ENCODE measurements at places on chromosomes 1 and 21.

DNA sequence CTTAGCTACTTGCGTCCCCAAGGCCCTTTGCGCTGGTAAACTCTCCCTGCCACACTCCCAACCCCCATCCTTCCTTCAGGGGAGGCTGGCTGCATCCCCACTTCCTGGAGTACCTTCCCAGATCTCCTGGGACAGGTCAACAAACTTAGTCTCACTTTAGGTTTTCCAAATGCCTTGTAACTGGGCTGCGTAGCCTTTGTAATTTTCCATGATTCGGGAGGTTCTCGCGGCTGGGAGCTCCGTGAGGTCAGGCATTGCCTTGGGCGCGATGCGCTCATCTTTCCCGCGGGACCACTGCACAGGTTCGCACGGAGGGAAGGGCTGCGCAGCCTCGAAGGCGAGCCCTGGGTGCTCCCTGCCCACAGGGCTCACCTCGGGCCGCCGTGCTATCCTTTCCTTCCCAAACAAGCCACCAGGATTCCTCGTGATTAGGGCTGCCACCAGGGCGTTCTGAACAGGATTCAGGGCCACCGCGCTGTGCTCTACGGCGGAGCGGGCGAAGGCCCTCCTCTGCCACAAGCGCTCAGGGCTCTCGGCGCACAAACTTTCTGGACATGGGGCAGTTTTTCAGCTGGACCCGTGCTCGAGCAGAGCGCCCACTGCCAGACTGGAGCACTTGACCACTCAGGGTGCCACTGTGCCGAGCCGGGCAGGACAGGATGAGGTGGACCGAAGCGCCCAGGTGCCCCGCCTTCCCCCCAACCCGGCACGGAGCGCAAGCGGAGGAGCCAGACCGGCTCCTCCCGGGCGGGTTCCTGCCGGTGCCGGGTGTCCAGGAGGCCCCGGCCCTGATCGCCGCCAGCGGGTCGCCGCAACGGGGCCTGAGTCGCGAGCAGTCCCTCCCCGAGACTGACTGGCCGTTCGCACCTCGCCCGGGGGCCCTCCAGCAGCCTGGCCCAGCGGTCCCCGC is 1.1 kb downstream of the TMPRSS2 start:
- no peak for DNase-seq

DNA sequence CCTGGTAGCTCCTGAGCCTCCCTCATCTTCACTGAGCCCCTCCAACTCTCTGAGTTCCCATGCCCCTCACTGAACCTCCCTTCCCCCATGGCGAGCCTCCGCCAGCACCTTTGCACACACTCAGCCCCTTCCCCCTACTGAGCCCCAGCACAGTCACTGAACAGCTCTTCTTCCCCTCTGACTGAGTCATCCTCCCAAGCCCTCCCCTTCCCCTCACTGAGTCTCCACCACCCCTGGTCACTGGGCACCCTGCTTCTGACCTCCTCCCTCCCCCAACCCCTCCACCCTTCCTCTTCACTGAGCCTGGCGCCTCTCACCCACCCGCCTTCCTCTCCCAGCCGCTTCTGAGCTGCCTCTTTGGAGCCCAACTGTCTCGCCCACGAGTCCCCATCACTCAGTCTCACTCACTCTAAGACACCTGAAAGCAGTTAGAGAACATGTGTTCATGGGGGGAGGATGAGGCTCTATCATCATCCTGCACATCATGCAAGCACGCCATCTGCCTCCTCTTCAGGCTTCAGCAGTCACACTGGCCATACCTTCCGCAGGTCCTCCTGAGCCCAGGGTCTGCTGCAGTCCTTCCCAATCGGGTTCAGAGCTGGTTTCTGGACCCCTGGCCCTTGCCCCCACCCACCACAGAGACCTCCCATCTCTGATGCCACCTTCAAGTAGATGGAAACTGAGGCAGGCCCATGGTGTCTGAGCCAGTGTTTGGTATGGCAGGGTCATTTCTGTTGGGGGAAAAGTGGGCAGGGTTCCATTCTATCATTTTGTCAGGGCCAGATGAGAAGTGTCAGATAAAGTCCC is 2.0 kb upstream of the TRNP1 start:
- peak; percentile 72 for DNase-seq

DNA sequence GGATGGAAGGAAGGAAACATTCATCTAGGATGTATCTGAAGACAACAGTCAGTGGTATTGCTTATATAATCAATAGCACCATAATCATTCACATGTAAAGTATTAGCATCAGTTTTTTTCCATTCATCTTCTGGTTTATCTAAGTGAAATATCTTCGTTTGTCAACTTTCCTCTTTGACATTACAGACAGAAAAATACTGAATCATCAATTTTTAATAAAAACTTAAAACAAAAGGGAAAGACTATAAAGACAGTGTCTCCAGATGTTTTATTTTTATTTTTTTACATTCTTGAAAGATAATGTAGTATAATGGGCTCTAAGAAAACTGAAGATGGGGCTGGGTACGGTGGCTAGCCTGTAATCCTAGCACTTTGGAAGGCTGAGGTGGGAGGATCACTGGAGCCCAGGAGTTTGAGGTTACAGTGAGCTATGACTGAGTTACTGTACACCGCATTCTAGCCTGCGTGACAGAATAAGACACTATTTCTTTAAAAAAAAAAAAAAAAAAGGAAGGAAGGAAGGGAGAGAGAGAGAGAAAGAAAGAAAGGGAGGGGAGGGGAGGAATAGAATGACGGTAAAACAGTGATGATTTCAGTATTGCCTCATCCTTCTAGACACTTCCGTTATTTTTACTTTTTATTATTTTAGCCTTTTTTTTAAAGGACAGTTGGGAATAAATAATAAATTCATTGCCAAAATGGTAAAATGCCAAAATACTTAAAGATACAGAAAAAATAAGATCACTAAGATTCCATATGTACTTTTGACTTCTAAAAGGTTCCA is 89.5 kb downstream of the NRIP1 start:
- no peak for DNase-seq

GRCh38 chr1:10721381-10722321 is 74.8 kb downstream of the CASZ1 start:
- DNase-seq = no peak

GRCh38 chr1:8009043-8010002 is 16.8 kb downstream of the ERRFI1 start:
- no peak for DNase-seq

DNA sequence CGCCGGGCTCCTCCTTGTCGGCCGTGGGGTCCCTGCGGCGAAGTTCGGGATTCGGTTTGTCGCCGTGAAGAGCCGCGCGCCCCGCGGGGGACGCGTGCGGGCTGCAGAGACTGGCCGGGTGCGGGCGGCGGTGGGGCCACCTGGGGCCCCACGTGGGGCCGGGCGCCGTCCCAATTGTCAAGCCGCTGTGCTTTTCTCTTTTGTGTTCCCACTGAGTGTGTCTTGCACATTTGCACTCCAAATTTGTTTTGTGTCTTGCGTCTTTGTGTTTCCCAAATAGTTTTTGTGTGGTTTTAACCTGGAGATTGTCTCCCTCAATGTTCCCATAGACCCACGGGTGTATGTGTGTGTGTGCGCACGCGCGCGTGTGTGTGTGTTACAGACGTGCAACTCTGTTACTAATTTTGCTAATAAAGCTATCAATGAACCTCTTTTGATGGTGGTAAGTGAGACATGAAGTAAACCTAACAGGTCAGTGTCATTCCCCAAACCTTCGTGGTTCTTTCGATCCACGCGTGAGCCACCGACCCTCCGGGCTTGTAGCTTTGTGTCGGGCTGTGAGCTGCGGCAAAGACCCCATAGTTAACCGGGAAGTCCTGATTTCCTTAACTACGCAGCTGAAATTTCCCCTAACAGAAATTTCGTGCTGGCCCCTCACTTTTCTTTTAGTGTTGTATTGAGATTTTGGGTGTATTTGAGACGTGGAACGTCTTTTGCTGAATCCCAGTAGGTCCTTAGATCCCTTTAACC is 708 bp downstream of the PRDM2 start:
- peak; percentile 80 for DNase-seq

DNA sequence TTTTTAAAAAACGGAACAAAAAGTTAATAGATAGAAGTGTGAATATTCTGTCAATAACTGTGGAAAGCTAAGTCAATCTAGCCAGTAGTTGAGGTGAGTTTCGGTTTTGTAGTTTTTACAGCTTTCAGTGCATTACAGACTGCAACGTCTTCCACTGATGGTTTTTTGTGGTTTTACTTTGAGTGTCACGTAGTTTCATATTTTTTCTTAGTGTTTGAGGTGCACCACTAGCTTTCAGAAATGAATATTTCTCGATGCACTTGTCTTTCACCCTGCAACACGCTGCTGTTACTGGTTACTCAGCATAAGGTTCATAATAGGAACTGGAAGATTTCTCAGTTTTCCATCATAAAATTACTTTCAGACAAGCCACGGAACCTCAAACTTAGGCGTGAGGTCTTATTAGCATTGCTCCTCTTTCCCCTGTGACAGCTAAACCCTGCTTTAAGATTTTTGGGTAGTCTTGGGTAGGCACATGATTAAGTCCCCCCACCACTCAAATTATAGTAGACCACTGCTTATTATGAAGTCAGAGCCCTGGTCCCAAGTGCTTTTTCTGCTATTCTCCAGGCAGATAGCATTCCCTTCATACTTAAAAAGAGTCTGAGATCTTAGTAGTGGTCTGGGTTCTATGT is 1412.7 kb downstream of the KCNT2 start:
- DNase-seq = peak; percentile 59

- peak; percentile 52 for DNase-seq
These were observed 3.8 kb downstream of the AGO1 start for GRCh38 chr1:35886577-35887431.

GRCh38 chr1:60419023-60419422 is 345.5 kb upstream of the C1orf87 start:
- no peak for DNase-seq

GRCh38 chr1:61318319-61319125 is 236.2 kb downstream of the NFIA start:
- DNase-seq = peak; percentile 12

DNA sequence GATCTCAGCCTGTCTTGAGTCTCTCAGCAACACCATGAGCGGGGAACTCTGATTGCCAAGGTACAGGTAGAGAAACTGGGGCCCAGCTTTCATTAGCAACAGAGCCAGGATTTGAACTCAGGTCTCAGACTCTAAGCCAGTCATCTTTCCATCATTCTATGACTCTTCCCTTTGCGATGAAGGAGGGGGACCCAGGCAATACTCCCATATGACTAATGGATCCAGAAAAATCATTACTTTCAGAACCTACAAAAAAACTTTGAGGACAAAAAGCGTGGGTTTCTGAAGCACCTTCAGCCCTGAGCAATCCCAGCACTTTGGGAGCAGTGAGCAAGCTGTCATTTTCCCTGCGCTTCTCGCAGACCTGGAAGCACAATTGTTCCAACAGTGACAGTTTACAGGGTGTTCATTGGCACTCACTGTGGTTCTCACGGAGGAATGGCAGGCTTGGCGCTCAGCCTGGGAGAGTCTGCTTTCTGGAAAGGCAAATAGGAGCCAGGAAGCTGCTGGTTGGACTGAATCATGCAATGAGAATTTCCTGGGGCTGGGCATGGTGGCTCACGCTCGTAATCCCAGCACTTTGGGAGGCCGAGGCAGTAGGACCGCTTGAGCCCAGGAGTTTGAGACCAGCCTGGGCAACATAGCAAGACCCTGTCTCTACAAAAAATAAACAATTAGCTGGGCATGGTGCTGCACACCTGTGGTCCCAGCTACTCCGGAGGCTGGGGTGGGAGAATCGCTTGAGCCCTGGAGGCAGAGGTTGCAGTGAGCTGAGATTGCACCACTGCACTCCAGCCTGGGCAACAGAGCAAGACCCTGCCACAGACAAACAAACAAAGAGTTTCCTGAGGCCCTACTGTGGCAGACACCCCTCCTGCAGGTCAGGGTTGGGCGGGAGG is 40.1 kb downstream of the SLC2A7 start:
- DNase-seq = no peak

- peak; percentile 29 for DNase-seq
These were observed 1.8 kb downstream of the NPPA start for GRCh38 chr1:11845641-11846335.

GRCh38 chr1:61162520-61163258 is 80.3 kb downstream of the NFIA start:
- DNase-seq = no peak

- DNase-seq = peak; percentile 14
These were observed 73.7 kb downstream of the LRRC8C start for GRCh38 chr1:89706700-89707012.

- no peak for DNase-seq
These were observed 93.1 kb downstream of the ZMYM4 start for GRCh38 chr1:35361638-35362037.

DNA sequence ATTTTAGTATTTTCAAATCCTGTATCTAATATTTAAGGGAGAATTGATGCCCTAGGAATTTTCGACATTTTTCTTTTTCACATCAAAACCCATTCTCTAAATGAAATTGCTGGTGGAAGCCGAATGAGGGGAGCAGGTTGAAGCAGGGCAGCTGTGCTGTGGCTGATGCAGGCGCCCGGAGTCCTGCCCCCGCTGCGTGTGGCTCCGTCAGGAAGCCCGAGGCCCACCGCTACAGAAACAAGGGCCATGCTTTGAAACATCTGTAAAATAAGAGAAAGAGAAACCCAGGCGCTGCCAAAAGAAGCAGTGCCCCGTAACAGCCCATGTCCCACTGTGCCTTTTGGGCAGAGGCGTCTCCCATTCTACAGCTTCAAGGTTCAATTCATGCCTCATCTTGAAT is 41.1 kb downstream of the TENT5C start:
- DNase-seq = no peak

DNA sequence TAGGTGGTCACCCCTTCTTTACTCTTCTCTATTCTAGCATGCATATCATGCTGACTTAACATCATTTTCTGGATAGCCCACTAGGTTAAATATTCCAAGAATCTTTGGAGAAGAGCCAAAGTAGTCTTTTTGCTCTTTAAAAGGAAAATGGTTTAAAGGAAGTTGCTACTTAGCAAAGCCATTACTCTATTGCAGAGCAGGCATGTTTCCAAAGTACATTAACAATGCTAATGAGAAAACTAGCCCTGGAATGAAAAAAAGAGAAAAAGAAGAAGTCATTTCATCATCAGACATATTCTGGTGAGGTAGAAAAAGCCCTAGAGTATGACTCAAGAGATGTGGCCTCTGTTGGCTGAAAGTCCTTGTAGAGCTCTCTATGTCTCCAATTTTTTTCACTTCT is 74.0 kb downstream of the NUF2 start:
- no peak for DNase-seq

DNA sequence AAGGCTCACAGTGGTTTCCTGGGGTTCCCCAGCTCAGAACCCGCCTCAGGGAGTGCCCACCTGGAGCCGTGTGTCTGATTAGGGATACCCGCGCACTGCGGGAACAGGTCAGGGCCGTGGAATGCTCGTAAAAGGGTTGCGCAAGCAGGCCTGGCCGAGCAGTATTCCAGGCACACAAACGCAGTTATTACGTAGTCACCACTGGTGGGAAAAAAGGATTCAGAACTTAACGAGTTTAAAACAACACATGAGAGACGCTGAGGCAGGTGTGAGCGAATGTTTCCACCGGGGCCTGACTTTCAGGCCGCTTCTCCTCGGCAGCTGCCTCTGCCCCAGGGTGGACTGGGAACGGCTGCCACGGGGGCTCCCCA is 18.2 kb downstream of the PLCH2 start:
- no peak for DNase-seq

Measured in GM20000 (cell line).